ENCODE measurements at places on chromosomes 5 and 9. TPM values are rescaled to one million over a fixed set of nuclear protein-coding genes. Genes with fewer than 3 reads are reported as not detected.

Gene IFNA21
- total RNA-seq: not detected

Gene GRM6
- 0.11 TPM for total RNA-seq

Gene CFAP77
- not detected for total RNA-seq

Gene ADAMTS13
- 9.7 TPM for total RNA-seq

Gene LHX6
- total RNA-seq: 13.0 TPM

Gene JAK2
- 31.2 TPM for total RNA-seq

Gene IL31RA
- not detected for total RNA-seq

Gene GFI1B
- total RNA-seq: 0.42 TPM

Gene PCDHB1
- 0.13 TPM for total RNA-seq

GRCh38 chr9:35568196-35568595 is 36.9 kb upstream of the TESK1 start:
- DNase-seq: no peak

DNA sequence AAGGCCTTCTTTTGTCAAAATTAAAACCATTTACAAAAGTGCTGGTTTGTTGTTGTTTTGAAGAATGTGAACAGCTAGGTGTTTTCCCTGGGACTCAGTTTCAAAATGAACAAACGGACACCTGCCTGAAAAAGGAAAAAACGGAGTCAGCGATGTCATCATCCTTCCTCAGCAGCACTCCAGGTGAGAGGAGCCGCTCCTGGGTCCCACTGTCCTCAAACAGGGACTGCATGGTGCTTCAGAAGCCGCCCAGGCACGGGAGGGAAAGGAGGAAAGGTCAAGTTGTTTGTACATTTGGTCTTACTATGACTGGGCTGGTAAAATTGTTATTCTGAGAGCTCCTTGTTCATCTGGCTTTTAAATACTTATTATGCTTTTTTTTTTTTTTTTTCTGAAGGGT is 69.0 kb upstream of the ZSWIM6 start:
- DNase-seq: no peak

GRCh38 chr5:96657068-96657467 is 5.1 kb upstream of the CAST start:
- DNase-seq: no peak

GRCh38 chr5:5025774-5026408 is 114.2 kb upstream of the ADAMTS16 start:
- DNase-seq: no peak

DNA sequence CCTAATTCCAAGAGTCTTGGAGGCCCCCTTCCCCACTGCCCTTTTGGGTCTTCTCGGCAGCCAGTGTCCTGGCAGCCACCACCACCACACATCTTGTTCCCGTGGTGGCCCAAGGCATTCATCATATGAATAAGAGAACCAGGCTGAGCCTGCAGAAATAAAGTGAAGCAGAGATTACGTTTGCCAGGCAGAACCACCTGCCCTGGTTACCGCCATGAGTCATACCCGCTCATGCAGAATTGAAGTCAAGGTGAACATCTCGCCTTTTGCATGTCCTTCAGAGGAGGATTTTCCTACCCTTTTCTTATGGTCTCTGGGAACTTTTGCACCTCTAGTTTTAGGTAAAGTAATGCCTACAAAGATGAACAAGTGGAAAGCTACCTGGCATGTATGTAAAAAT is 119.5 kb upstream of the LMX1B start:
- DNase-seq: no peak

GRCh38 chr9:125455876-125456275 is 194.2 kb downstream of the GAPVD1 start:
- no peak for DNase-seq

- DNase-seq: no peak
These were observed 330.0 kb downstream of the ARRDC3 start for GRCh38 chr5:91052977-91053740.

DNA sequence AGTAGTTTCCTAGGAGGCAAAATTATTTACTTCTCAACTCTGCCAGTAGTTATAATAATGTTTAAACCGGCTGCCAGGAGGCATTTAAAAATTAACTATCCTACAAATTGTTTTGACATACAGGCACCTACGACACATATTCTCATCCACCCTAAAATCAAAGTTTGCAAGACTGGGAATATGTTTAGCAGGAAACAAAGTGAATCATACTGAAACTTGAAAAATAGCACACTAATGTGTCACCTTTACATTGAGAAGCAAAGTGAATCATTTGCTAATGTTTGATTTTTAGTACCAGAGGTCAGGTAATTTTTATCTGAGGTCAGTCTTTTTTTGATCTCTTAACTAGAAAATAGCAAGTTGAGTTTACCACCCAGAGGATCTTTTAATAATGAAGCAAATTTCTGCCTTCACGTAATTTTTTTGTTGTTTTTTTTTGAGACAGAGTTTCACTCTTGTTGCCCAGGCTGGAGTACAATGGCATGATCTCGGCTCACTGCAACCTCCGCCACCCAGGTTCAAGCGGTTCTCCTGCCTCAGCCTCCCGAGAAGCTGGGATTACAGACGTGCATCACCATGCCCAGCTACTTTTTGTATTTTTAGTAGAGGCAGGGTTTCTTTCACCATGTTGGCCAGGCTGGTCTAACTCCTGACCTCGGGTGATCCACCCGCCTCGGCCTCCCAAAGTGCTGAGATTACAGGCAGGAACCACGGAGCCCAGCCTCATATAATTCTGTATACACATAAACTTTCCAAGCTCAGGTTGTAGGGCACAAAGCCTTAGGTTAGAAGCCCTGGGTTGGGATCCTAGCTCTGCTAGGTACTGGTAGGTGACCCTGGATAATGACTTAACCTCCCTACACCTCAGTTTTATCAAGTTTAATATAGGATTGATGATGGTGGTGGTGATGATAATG is 124.3 kb downstream of the UGCG start:
- no peak for DNase-seq

- no peak for DNase-seq
These were observed 54.5 kb upstream of the HTR4 start for GRCh38 chr5:148708854-148709253.

GRCh38 chr5:141861194-141861593 is 17.0 kb downstream of the PCDH1 start:
- DNase-seq: no peak

Data from dorsolateral prefrontal cortex (tissue), 122 donors.